ENCODE measurements at places on chromosomes 13 and 19.

DNA sequence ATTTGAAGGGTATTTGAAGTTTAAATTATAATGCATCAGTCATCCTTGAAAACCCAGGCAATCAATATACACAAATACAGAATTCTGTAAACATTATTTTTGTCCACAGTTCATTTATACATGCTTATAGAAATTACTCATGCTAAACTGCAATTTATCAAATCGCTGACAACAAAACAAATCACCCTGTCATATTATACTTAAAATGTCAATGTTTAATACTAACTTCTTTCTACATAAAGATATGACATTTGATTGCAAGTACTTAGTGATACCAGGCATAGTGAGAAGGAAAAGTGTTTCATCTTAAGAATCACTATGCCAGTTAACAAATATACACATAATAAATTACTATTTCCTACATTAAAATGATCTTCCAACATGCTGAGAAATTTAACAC lies 232.0 kb downstream of the PCDH20 start:
- DNase-seq = no peak

DNA sequence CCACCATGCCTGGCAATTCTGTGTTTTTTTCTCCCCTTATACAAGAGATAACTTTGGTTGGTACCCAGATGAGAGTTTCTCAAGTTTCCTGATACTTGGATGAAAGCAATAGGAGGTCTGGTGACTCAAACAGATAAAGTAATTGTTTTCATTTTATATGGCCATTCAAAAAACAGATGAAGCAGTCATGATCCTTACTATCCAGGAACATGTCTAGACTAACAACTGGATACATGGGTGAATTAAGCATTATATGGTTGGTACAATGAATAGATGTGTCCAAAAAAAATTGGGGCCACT lies 8.5 kb downstream of the ZNF430 start:
- no peak for DNase-seq

GRCh38 chr19:16456652-16457194 lies 15.0 kb downstream of the EPS15L1 start:
- DNase-seq = no peak

- DNase-seq = no peak
Observed at GRCh38 chr19:49151267-49152118, 3.7 kb downstream of the HRC start.

DNA sequence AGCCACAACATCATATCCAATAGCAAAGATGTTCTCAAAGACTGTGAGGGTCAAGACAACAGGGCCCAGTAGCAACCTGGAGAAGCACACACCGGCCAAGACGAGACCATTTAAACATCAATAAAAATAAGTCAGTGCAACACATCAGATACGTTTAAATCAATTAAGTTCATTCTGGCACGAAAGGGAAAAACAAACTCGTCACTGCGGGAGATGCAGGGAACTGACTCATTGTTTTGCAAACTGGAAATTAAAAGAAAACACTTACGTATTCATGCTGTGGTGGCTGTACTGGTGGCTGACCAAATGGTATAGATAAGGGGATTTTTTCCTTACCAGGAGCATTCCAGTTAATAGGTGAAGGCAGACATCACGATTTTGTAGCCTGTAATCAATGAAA lies 26.3 kb upstream of the SLC15A1 start:
- DNase-seq = no peak

DNA sequence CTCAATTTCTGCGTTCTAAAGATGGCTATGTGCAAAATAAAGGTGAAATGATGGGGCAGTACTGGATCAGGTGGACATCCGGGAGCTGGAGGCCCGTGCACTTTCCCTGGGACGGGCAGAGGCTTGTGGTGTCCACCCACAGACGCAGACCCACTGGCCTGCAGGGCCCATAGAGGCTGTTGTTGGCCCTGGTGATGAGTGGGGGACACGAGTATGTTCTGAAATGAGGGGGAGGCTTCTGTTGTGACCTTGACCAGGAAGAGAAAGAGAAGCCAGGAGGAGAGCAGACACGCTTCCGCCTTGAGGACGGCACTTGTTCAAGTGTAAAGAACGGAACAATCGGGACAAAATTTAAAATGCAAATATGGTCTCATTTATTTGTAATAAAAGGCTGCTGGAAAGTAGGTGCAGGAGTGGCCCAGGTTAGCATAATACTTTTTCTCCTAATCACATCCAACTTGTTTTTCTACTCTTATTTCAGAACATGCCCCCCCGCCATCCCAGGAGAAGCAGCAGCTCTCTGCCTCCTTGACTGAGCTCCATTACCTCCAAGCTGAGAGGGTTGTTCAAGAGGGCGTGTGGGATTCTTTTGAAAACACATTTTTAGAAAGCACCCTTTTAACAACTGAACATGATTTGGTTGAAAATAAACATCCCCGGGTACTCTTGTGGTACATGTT lies 27.1 kb downstream of the ATP11A start:
- DNase-seq = no peak

GRCh38 chr13:111219950-111220349 lies 100.5 kb upstream of the TEX29 start:
- DNase-seq = no peak

- no peak for DNase-seq
Observed at GRCh38 chr19:18474366-18474887, 36.5 kb upstream of the ISYNA1 start.

DNA sequence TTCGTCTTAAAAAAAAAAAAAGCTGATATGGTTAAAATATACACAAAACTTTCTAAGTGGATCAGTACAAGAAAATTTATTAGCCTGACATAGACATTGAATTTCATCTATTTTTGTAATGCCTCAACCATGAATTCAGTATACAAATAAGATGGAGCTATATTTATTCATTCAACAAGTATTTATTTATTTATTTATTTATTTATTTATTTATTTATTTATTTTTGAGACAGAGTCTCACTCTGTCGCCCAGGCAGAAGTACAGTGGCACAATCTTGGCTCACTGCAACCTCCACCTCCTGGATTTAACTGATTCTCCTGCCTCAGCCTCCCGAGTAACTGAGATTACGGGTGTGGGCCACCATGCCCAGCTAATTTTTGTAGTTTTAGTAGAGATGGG lies 78.5 kb upstream of the GSX1 start:
- DNase-seq = no peak

DNA sequence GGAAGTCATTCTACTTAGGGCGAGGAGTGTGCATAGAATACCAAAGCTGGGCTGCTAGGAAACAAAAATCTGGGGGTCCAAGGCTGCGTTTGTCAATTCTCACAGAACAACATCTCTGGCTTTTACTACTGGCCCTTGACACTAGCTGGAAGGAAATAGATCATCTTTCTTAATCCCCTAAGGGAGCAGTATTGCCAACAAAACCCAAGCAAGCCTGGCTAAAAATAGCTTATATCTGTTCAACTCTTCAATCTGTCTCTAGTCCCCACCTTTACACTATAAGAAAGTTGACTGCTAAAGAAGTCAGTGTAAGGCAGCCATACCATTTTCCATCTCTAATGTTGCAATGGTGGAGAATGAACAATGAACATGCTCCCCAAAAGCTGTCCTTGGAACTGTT lies 107.8 kb upstream of the SPRY2 start:
- DNase-seq = no peak

DNA sequence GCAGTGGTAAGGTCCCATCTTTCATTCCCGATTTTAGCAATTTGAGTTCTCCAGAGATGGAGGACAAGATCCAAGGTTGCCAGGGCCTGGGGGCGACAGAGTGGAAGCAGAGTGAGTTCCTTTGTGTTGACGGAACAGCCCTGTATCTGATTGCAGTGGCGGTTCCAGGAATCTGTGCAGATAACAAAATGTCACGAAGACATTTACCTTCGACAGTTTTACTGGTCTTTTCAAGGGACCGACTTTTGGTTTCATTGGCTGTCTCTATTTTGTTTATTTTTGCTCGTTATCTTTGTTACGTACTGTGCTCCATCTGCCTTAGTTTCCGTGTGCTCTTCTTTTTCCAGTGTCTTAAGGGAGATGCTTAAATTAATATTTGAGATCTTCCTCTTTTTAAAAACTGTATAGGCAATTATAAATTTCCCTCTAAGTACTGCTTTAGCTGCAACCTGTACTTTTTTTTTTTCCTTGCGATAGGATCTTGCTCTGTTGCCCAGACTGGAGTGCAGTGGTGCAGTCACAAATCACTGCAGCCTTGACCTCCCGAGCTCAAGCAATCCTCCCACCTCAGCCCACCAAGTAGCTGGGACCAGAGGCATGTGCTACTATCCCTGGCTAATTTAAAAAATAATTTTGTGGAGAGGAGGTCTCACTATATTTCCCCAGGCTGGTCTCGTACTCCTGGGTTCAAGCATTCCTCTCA lies 23.2 kb downstream of the KDM4B start:
- DNase-seq = no peak

DNA sequence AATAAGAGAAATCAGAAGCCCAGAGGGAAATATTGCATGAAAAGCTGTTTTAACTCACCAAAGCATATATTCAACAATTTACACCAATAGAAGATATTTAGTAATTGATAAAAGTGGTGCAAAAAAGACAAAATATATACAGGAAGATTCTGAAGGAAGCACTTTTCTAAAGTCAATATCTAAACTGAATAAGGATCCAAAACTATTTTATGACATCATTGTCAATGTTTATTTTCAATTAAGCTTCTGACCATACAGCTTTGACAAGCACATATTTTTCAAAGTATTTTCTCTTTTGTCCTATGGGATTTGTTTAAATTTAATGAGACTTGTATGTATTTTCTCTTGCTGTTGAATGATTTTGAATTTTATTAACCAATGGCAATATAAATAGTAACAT lies 1716.1 kb downstream of the OLFM4 start:
- DNase-seq = no peak

DNA sequence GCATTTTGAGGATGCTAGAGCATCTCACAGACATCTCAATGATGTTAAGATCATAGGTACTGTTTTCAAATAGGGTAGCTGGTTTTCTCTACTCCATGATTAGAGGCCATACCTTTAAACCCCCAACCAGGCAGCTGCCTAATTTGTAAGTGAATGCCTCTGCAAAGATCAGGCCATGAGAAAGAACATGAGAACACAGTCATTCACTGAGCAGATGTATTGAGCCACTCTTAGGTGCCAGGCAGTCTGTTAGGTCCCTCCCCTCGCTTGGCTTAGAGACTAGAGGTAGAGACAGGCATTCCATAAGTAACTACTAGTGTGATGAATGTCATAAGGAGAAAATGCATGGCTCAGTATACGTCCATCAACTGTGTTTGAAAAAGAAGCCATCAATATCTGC lies 410.0 kb downstream of the FGF9 start:
- no peak for DNase-seq

DNA sequence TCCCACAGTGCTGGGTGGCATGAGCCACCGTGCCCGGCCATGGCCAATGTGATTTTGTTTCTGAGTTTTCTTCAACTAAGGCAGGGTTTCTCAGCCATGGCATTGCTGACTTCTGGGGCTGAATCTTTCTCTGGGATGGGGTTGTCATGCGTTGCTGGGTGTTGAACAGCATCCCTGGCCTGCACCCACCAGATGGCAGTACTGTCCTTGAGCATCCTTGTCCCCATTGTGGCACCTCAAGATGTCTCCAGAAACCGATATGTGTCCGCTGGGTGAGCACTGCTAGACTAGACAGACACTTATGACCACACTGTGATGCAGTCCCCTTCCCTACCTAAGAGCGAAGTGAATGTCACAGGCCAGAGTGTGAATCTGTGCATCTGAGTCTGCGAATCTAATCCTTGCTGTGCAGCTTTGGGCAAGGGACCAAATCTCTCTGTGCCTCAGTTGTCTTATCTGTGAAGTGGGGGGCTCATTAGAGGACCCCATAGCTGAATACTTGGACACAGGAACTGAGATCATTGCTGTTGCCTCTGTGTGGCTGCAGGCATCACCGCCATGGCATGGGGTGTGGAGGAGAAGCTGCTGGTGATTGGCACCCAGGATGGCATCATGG lies 50.3 kb upstream of the SIN3B start:
- DNase-seq = no peak

GRCh38 chr19:56141417-56141993 lies 418 bp downstream of the ZNF444 start:
- DNase-seq = no peak

GRCh38 chr13:24511019-24511815 lies 1.4 kb downstream of the PARP4 start:
- DNase-seq = peak; percentile 60

DNA sequence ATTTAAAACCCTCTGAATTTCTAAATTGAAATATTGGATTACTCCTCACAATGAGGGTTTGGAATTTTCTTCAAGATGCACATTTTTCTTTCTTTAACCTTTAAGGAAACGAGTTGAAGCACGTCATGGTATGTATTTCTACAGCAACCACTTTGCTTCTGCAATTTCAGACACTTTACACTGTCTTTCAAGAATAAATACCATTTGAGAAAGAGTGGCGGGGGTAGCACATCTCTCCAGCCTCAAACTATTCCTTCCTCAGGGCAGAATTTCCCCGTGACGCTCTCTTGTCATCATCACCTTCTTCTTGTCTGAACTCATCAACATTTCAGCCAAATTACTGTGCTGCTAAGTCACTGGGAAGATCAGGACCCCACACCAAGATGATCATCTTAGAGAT lies 1073.4 kb downstream of the EFNB2 start:
- DNase-seq = no peak

- no peak for DNase-seq
Observed at GRCh38 chr13:74586847-74587246, 452.6 kb upstream of the KLF12 start.

- no peak for DNase-seq
Observed at GRCh38 chr19:2663920-2664571, 38.4 kb downstream of the GNG7 start.

DNA sequence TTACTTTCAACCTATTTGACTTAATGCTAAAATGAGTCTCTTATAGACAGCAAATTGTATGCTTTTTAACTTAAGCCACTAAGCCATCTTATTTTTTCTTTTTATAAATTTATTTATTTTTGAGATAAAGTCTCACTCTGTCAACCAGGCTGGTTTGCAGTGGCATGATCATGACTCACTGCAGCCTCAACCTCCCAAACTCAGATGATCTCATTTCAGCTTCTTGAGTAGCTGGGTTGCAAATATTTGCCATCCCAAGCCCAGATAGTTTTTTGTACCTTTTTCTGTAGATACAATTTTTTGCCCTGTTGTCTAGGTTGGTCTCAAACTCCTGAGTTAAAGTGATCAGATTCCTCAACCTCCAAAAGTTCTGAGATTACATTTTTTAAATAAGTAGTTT lies 27.1 kb downstream of the ZNF714 start:
- no peak for DNase-seq

GRCh38 chr13:23608701-23609413 lies 38.6 kb downstream of the TNFRSF19 start:
- no peak for DNase-seq
